ENCODE measurements at places on chromosomes 3 and 15. TPM values are rescaled to one million over a fixed set of nuclear protein-coding genes. Genes with fewer than 3 reads are reported as not detected.
A peak's percentile ranks its signal among the peaks of the same experiment; 100 is the strongest.

GRCh38 chr3:139814646-139815045 lies 120.3 kb upstream of the CLSTN2 start:
- DNase-seq, result no peak

DNA sequence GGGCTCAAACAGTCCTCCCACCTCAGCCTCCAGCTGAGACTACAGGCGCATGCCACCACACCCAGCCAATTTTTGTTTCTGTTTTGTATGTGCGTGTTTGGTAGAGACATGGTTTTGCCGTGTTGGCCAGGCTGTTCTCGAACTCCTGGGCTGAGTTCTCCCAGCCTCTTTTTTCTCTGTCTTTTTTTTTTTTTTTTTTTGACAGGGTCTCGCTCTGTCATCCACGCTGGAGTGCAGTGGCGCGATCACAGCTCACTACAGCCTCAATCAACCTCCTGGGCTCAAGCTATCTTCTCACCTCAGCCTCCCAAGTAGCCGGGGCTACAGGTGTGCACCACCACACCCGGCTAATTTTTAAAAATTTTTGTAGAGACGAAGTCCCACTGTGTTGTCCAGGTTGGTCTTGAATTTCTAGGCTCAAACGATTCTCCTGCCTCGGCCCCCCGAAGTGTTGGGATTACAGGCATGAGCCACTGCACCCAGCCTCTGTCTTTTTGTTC lies 867 bp upstream of the DCAF1 start:
- peak; percentile 16 for DNase-seq

GRCh38 chr3:40317061-40317855 lies 7.8 kb downstream of the EIF1B start:
- peak; percentile 65 for DNase-seq

The RTP3 gene
- polyA plus RNA-seq, result not detected

DNA sequence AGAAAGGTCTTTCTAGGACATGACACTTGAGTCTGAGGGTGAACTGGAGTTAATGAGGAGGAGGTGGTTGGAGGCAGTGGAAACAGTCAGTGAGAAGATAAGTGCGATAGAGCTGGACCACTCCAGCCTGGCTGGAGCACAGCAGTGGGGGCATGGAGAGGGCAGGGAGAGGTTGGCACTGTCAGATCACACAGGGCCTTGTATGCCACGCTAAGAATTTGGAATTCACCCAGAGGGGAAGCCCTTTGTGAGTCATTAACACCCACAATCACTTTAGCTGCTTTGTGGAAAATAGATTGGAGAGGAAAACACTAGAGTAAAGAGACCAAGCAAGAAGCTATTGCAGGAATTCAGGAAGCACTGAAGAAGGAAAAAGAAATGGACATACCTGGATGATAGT lies 83.3 kb downstream of the ZNF621 start:
- no peak for DNase-seq

GRCh38 chr3:134667406-134667805 lies 16.6 kb upstream of the KY start:
- no peak for DNase-seq

DNA sequence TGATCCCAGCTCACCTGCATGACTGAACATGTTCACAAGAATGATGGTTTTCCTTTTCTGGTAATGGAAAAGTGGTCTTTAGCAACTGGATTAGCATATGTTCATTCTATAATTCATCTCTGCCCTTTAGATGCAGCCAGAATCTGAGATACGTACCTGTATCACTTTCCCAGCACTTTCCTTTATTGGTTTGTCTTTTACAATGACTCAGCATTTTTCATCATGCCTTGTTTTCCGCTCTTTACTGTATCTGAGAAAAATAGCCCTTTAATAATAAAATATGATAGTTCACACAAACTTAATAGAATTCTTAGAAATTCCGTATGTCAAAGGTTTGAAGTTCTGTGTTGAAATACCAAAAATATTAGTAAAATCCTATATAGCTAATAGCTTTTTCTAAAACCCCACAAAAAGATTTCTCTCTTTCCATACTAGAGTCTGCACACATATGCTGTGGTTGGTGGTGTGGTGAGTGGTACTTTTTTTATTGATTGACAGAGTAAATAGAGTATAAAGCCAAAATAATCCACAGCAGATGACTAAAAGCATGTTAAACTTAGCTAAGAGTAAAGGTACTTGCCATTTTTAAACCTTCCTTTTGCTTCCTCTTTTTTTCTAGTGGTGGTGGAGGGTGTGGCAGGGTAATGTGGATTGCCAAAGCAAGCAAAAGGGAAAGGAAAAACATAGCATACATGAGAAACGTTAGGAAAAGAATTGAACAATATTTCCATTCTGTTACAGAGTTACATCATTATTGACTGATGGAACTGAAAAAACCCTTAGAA lies 328.9 kb upstream of the RBMS3 start:
- no peak for DNase-seq

GRCh38 chr3:182179631-182180030 lies 467.9 kb downstream of the SOX2 start:
- no peak for DNase-seq

The REC114 gene
- polyA plus RNA-seq, result not detected

DNA sequence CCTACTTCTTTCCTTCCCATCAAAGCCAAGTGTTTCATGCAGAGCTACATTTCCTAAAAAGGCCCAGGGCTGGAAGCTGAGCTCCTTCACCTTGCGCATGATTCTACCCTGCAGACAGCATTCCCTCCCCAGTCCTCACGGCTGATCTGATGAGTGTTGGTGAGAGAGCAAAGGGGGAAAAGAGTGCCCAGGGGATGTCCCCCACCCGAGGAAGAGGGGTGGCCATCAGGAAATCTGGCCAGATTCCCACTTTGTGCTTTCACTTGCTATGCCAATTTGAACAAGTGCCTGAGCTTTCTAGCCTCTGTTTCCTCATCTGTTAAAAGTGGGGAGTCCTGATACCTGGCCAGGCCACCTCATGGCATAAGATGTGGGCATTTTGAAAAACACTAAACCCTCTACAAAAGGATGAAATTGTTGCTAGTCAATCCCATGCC lies 231.0 kb upstream of the TLE3 start:
- no peak for DNase-seq

The PGBD4 gene
- 2.0 TPM for polyA plus RNA-seq

The TTC14 gene
- 36.0 TPM for polyA plus RNA-seq

The GXYLT2 gene
- polyA plus RNA-seq, result 34.0 TPM
